Hematopoietic multipotent progenitor cell (in vitro differentiated cells): ENCODE measurements at places on chromosomes 3 and 15.

GRCh38 chr3:113153499-113154107, 57.8 kb upstream of the BOC start:
- DNase-seq, result no peak

GRCh38 chr3:43153216-43154083, 47.6 kb upstream of the POMGNT2 start:
- peak; percentile 62 for DNase-seq

DNA sequence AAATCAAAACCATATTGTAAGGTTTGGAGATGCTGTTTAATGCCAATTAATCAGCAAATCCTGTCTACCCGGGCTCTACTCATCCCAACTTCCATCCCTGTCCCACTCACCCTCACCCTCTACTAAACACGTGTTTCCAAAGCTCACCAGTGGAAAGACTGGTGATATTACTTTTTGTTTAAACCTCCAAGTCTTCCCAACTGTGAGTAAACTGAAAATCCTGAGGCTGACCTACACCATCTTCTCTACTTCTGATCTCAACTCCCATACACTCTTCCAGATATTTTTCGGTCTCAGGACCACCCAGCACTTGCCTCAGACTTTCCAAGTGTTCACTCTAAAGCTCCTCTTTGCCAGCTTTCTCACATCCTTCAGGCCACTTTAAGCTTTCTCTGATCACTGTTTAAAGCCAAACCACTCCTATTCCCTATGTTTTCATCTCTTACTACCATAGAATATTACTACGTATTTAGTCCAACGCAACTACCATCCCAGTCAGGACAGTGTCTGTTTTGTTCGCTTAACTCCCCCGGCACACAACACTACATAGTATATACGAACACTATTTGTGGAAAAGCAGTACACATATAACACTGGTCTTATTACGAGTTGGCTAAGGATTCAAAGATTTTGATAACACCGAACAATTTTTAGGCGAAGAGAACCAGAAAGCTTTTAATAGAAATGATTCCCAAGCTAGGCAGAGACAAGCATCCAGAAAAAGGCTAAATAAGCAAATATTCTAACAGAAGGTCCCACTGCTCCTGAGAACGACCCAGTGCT, 684 bp downstream of the RPL4 start:
- no peak for DNase-seq

DNA sequence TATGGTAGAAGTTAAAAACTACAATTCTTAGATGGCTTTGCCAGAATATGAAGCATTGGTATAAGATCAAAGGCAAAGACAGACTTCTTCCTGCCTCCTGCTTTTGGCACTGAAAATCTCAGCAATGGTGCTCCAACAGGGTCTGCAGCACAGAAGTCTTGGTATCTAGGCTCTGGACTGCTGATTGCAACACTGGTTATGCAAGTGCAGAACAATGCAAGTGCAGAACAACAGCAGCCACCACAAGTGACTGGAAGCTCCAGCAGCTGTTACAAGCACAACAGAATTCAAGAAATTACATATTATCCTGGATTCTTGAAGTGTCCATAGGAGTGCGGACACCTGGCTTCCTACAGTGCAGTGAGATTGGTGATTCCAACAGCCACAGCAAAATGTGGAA, 33.7 kb downstream of the ZBTB20 start:
- no peak for DNase-seq

DNA sequence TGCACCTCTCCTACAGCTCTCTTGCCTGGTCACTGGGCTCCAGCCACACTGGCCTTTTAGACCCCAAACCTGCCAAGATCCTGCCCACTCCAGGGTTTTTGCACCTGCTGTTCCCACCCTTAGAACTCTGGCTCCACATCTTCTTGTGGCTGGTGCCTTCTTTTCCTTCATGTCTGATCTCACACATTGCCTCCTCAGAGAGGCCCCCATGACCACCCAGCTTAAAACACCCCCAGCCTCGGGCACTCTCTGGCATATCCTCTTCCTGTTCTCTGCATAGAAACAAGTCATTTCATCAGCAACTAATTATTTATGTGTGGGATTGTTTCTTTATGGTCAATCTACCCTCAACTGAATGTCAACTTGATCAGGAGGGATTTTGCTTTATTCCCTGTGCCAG, 14.0 kb upstream of the AMOTL2 start:
- DNase-seq, result no peak

DNA sequence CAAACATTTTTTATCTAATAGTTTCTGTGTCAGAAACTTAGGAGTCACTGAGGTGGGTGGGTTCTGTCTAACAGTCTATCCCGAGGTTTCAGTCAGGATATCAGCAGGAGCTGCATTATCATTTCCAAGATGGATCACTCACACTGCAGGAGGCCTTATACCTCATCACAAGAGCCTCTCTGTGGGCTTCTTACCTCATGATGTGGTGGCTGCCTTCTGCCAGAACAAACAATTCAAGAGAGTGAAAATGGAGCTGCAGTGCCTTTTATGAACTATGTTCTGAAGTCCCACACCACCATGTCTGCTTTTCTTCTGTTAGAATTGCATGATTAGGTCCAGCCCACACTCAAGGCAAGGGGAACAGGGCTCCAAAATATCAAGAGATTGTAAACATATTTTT, 27.9 kb downstream of the RFX7 start:
- DNase-seq, result no peak

DNA sequence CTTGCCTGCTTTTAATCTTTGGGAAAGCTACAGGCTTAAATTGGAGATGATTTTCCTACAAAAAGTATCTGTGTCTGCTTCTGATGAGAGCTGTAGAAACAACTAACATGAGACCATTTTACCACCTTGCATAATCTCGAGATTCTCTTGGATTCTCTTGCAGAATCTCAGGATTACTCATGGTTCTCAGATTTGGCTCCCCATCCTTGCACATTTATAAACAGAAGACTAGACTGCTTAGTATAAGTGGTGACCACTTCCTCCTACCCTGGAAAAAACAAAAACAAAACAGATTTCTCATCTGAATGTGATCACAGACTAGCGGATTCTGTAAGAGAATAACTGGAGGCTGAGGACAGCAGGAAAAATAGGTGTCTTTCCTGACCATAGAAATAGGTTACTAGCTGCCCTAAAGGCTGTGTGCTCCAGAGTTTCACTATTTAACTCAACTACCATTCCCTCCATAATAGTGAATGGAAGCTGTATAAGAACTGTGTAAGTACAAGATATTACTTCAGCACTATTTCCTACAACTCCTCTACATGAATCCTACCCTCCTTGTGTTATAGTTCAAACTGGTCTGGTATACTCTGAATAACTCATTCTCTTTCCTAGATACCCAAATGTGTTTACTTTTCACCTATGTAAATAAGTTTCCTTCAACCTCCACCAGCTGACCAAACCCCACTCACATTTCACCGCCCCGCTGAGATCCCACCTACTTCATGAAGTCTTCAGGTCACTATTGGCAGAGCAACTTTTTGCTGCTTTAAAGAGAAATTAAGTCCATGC, 122.2 kb upstream of the C2CD4B start:
- no peak for DNase-seq

GRCh38 chr3:42012383-42012934, 50.6 kb upstream of the ULK4 start:
- no peak for DNase-seq

- no peak for DNase-seq
Measured at GRCh38 chr3:113291572-113291971, 80.2 kb downstream of the BOC start.

DNA sequence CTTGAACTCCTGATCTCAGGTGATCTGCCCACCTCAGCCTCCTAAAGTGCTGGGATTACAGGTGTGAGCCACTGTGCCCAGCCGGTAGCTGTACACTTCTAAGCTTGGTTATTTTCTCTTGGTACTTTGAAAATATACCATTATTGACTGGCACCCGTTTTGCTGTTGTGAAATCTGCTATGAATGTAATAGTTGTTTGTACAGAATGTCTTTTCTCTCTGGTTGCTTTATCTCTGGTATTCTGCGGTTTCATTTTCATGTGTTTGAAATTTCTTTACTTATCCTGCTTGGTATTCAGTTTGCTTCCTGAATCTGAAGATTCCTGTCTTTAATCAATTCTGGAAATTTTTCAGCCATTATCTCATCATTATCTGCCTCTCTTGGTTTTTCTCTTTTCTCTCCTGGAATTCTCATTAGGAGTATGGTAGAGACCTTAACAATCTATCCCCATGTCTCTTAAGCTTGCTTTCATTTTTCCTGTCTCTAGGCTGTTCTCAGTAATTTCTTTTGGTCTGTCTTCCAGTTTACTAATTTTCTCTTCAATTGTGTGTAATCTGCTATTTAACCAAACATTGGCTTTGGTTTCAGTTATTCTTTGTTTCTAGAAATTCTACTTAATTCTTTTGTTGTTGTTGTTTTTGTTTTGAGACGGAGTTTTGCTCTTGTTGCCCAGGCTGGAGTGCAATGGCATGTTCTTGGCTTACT, 2.8 kb upstream of the PAK2 start:
- DNase-seq, result no peak

DNA sequence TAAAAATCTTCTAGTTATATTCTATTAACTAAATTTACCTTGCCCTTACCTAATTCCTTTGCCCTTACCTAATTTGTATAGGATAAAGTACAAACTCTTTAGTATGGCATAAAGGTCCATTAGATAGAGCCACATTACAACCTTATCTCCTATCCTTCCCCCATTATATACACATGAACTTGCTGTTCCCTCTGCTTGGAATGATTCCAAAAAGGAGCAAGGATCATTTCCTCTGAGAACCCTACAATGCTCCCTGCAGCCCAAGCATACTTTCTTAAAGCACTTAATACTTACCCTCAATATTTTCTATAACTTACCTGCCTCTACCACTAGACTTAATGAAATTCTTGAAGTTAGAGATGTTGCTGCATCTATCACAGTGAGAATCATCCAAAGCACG, 118.9 kb upstream of the CCDC54 start:
- no peak for DNase-seq

DNA sequence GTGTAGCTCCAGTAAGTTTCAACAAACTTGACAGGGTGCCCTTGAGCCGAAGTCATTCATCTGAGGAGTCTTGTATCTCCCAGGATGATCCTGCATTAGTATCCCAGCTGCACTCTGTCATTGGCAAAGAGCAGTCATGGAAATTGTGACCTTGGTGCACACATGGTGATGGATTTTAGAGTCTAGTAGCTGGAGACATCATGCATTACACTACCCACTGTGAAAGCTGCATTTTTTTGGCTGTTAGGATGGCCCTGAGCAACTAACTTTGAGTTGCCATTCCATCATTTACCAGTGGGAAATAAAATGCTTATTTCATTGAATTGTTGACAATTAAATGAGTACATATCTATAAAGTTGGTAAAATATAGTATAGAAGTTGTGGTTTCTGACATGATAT, 552.6 kb upstream of the CBLB start:
- no peak for DNase-seq

GRCh38 chr15:99275061-99275460, 23.8 kb downstream of the LRRC28 start:
- no peak for DNase-seq

GRCh38 chr3:170076715-170077238, 39.0 kb downstream of the GPR160 start:
- DNase-seq, result no peak

DNA sequence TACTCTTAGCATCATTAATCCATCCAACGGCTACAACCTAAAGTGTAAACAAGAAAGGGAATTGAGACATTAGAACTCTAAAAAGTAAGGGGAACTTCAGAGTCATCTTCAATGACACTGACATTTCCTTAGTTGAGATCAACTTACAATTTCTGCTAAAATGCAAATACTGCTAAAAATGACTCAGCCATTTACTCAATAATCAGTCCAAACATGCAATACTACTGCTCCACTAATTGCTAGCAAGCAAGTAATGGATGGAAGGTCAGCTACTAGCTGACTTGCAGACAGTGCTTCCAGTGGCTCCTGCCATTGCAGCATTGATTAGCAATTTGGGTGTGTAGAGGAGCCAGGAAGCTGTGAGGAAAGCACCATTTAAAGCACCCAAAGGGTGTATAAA, 28.4 kb downstream of the CD200R1L start:
- no peak for DNase-seq

- peak; percentile 65 for DNase-seq
Measured at GRCh38 chr3:9951962-9952805, at the start of gene PRRT3. Gene PRRT3 (minus strand): TSS chr3:9952408. CDS start chr3:9950115, 2,293 bp downstream.

DNA sequence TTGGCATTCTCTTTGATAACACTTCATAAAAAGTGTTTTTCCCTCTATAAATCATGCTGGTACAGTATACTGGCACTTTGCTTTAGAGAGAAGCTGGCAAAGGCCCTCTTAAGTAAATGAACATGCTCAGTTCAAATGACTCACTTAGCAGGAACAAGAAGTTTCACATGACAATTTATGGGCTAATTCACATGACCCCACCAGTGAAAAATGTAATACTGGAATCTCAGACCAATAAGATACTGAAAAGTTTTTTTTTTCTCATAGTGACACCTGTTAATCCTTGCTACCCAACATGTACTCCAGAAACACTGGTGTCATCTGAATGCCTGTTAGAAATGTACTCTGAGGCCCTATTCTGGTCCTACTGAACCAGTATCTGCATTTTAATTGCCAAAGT, 13.9 kb downstream of the BTBD1 start:
- DNase-seq, result peak; percentile 43

DNA sequence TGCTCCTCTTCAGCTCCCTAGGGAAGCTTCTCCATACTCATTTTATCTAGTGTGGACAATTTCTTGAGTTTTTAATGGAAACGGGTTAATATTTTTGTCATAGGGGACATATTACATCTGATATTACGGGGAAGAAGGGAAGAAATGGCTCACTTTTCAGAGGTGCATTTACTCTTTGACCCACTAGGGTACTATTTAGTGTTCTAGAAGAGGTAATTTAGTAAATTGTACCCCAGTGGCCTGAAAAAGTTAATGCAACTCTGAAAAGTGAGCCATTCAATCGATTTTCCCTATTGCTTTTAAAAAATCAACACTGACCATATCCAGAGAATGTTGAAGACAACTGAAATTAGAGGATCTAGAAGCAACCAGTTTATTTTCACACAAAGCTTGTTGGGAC, 71.2 kb downstream of the MAP2K5 start:
- DNase-seq, result no peak

- no peak for DNase-seq
Measured at GRCh38 chr3:63870615-63871005, 6.9 kb downstream of the ATXN7 start.

GRCh38 chr3:26293329-26293844, 329.2 kb upstream of the LRRC3B start:
- no peak for DNase-seq

DNA sequence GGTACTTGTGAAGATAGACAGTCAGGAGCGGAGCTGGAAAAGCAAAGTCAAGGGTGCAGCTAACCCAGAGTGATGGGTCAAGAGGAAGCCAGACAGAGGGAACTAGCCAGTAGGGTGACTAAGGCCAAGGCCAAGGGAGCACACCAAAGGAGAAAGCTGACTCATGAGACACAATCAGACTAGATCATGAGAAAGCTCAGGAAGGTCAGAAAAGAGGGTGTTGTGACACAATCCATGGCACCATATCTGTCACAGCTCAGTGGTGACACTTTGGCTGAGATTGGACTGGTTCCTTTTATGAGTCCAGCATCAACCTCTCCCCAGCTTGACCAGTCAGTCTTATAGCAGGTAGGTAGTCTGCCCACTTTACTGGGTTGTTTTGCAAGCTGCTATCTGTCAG, 22.2 kb downstream of the P2RY1 start:
- DNase-seq, result no peak

- no peak for DNase-seq
Measured at GRCh38 chr15:101168463-101168824, 83.4 kb downstream of the CHSY1 start.
